ENCODE measurements at places on chromosomes 2 and 18.

- no peak for DNase-seq
These were observed 4.2 kb upstream of the CCDC178 start for GRCh38 chr18:33444709-33445108.

DNA sequence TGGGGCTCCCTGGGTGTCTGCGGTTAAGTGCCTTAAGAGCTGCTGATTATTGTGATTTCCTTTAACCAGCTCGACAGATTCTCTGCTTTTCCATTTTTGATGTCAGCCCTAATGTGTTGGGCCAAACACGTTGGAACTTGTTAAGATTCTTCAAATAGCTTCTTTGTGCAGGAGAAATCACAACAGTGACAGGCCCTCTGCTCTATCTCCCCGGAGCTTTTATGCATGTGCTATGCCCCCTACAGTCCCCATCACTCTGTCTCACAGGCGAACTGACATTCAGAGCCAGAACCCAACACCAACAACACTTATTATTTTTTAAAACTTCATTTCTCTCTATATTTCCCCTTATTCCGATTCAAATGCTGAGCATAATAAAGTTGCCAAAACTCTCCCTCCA, 371.7 kb upstream of the CELF4 start:
- no peak for DNase-seq

DNA sequence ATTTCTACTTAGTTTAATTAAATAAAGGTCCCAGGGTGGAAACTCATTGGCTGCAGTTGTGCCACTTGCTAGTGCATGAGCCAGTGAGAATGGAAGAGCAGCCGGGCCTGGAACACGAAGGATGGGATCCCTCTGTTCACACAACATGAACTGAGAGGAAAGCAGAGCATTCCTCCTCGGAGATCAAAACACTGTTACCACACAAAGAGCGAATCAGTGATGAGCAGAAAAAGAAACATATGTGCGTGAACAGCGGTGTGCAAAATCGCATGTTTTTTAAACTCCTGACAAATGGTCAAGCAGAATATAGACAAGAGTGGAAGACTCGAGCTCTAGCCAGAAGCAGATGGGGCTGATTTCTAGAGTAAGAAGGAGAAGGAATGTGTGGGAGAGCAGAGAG, 28.4 kb upstream of the ANKRD44 start:
- no peak for DNase-seq

DNA sequence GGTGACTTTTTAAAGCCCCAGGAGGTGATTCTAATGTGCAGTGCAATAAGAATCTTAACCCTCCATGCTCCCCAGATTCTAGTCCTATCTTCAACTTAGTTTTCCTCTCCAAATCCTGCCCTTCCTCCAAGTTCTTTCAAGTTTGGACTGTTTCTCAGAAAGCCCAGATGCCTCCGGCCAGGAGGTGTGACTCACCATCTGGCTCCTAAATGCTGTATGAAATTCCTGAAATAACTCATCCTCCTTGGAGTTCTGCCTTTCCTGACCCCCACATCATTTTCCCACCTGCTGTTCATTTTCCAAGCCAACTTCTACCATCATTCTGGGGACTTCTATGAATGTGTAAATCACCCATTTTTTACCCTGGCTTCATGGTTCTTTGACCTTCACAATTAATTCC, 118.2 kb upstream of the NOL4 start:
- DNase-seq: no peak

DNA sequence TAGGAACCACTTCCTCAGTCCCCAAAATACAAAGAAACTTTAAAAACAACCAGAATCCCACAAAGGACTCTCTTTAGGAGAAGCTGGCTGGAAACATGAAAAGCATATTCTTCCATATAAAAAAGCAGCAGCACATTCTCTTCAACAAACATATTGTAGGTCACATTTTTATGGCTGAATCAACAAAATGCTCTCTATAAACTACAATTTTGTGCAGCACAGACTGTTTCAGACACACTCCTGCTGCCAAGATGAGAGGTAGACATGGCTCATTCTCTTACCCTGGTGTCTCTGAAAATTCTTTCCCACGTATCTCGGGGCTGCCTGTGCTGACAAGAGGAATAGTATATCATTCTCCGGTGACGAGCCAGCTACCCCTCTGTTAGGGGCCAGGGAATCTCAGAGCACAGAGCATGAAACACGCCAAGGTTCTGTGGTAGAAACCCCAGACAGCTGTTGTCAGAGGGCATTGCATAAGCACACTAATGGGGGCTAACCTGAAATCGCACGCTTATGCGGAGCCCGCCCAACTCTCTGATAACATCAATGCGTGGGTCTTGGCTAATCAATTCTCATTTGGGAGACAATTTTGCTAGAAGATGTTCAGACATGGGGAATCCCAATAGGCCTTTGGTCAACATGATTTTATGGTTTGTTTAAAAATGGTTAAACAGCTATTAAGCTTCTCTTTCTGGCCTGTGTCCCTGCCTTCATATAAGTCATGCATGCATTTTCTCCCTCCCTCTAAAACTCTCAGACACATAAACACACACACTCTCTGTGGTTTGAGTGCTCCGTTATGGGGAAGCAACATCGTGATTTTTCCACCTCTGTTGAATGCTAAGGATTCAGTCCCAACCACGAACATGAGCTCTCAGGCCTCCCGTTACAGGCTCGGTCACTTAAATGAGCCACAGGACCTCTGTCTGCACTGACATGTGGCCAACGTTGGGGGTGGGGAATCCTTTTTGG, 177.5 kb downstream of the INO80D start:
- no peak for DNase-seq

- no peak for DNase-seq
These were observed 1441.6 kb downstream of the SUCLG1 start for GRCh38 chr2:83017366-83018090.

- no peak for DNase-seq
These were observed 36.7 kb downstream of the CCDC138 start for GRCh38 chr2:108823286-108823685.

DNA sequence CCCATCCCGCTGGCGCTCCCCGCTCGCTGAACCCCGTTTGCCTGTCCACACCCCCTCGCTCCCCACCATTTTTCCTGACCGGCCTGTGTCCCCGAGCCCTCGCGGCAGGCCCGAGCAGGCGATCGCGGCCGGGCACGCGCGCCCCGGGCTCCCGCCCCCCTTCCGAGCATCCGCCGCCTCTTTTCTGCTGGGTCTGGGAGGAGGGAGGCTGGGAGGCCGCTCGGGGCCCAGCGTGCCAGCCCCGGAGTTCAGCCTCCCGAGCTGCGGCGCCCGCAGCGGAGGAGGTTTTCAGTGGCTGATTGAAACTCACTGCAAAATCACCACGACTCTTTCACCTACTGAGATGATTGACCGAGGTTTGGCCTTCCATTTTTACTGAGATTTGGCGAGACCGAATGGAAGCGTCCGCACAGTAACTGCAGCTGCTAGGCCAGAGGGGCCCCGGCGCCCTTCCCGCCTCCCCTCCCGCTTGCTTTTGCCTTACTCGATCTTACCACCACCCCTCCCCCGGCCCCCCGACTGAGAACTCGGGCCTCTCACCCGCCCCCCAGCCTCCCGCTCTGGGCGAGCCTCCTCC, 4.8 kb downstream of the SOX11 start:
- DNase-seq: no peak

GRCh38 chr2:37340637-37341036, 3.8 kb upstream of the QPCT start:
- DNase-seq: no peak

- no peak for DNase-seq
These were observed 240.8 kb downstream of the BCL11A start for GRCh38 chr2:60312618-60313017.

DNA sequence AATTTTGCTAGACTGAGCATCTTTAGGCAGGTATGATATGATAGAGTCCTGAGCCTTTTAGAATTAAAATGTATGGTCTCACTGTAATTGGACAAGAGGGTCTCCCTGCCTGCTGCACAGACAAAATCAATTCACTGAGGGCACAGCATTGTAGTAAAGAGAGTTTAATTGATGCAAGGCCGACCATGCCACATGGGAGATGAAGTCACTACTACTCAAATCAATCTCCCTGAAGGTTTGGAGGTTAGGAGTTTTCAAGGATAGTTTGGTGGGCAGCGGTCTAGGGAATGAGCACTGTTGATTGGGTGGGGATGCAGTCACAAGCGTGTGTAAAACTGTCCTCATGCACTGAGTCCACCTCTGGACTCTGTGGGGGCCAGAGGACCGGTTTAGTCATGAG, 26.1 kb downstream of the SERPINB7 start:
- DNase-seq: no peak

DNA sequence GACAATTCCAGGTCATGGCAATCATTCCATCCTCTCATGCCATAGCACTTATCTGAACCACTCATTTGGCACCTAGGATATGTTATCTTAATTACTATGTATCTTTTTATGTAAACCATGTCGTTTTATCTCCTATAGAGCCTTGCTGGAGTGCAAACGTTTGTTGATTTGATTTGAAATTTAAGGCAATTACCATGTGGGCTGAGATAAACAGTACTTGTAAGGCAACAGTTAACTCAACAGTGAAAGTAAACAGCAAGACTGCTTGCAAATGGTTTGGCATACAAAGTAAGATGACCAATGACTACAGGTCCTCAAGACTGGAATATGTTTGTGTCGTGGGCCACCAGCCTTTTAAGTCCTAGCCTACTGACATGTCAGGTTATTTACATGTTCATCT, 133.7 kb upstream of the ZFP36L2 start:
- no peak for DNase-seq

DNA sequence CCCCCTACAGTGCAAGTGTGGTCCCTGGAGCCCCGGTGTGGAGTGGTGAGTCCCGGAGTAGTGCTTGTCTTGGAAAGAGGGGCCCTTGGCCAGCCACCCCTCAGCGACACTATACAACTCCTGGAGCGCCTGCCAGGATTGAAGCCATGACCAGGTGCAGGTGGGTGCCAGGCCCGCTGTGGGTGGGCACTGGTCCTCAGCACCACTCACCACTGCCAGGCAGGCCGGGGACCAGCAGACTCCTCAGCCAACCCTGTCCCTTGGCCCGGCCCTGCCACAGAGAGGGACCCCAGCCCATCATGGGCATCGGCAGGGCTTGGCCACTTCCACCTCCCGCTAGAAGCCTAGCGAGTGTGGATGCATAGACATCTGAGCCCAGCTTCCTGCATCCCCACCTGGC, 42.2 kb downstream of the STK25 start:
- DNase-seq: no peak

GRCh38 chr2:135948642-135949355, 36.6 kb downstream of the DARS1 start:
- DNase-seq: peak; percentile 6

- DNase-seq: no peak
These were observed 318.2 kb upstream of the SLC39A10 start for GRCh38 chr2:195338856-195339255.

DNA sequence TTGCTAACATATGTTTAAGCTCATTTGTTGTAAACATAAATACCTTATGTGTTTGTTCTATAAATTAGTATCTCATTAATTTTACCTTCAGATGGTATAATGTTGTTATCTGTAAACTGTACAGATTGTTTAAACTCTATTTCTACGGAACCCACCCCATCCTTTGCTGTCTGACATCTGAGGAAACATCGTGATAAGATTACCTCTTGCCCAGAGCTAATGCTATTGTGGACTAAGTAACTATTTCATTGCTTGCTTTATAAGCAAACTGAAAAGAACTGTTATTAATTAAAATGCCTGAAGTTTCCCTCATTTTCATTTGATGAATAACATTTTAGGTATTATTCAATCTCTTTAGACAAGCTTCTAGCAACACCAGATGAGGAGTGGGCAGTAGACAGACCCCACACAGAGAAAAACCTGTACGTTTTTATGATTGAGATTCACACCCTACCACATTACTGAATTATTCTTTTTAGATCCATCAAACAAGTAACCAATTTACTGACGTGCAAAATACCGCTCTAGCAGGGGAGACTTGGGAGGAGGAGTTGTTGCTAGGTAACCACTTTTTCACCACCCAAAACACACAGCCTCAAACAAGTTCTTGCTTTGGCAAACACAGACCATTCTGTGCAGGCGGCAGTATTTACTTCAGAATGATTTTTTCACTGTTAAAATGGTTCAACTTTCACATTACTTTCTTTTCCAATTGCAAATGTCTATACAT, 1.9 kb upstream of the SYT4 start:
- DNase-seq: no peak

GRCh38 chr2:189836644-189837043, 52.4 kb downstream of the PMS1 start:
- DNase-seq: no peak

DNA sequence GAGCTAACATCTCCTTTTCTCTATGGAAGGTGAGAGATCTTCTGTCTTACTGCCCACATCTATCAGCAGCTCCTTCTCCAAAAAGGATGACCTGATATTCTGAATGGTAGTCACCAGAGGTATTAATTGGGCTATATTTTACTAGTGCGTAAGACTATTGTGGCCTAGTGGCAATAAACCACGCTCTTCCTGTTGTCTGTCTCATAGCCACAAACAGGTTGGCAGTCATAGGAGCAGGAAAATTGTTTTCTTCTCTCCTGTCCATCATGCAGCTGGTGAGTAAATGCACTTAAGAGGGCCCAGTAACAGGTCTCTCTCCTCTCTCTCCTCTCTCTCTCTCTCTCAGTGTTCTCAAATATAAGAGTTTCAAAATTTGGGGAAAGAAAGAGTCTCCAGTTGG, 856.8 kb upstream of the ACVR2A start:
- DNase-seq: no peak

GRCh38 chr2:31811482-31811881, 199.3 kb downstream of the MEMO1 start:
- no peak for DNase-seq

DNA sequence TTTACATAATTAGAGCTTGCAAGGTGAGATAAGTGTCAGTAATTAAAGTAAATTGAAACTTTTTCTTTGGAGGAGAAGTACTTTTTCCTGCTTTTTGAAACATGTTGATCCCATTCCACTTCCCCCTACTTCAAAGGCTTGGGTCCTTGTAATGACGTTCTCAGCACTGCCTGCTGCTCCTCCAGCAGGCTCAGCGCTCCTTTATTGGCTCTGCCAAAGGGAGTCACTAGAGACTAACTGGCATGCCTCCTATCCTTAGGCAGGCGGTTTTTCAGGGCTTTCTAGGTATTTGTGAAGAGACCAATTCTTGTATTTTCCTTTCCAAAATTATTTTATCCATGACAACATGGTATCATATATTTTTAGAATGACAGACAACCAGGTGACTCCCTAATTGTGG, 43.9 kb upstream of the ACADL start:
- DNase-seq: no peak
